Placental epithelial cell (primary cell): ENCODE measurements at places on chromosomes 4 and X. TPM values are rescaled to one million over a fixed set of nuclear protein-coding genes. Genes with fewer than 3 reads are reported as not detected.

Gene ELK1
- total RNA-seq = 9.8 and 15.0 TPM in 2 replicates

Gene VCX3B
- total RNA-seq = not detected in 2 replicates

Gene ZAR1
- total RNA-seq = 0.33 and 0.79 TPM in 2 replicates

Gene ARHGAP6
- total RNA-seq = 0.11 and 4.7 TPM in 2 replicates

Gene GPC3
- total RNA-seq = 2.6 and 22.8 TPM in 2 replicates

Gene UNC5C
- 0.39 TPM in 1 of 2 replicates, not detected in the other for total RNA-seq

Gene CXorf49
- 0.39 TPM in 1 of 2 replicates, not detected in the other for total RNA-seq

Gene PRDM8
- not detected in 2 replicates for total RNA-seq

Gene DMRTC1
- total RNA-seq = not detected in 2 replicates

Gene FAM241A
- 0.39 and 0.98 TPM in 2 replicates for total RNA-seq

Gene SPANXN3
- not detected in 2 replicates for total RNA-seq

Gene PPEF1
- total RNA-seq = not detected in 2 replicates

Gene PNMA6F
- not detected in 2 replicates for total RNA-seq

Gene RBM46
- total RNA-seq = under 0.01 TPM in 1 of 2 replicates, not detected in the other

Gene CXCL8
- total RNA-seq = 0.33 and 1.2 TPM in 2 replicates

Gene BEND2
- total RNA-seq = not detected in 2 replicates

Gene FAM193A
- 22.2 and 23.2 TPM in 2 replicates for total RNA-seq

Gene KLHL4
- total RNA-seq = 16.1 and 49.2 TPM in 2 replicates

Gene SPACA5
- not detected in 2 replicates for total RNA-seq

Gene USP51
- total RNA-seq = 2.3 and 7.1 TPM in 2 replicates

Gene SPANXB1
- not detected in 2 replicates for total RNA-seq

Gene CITED1
- total RNA-seq = not detected in 2 replicates

Gene MAB21L2
- total RNA-seq = not detected in 2 replicates

Gene BEX4
- 18.7 and 22.8 TPM in 2 replicates for total RNA-seq

Gene PRDM5
- 18.3 and 21.6 TPM in 2 replicates for total RNA-seq

Gene FANCB
- total RNA-seq = 5.9 TPM in 2 replicates

Gene HS3ST1
- under 0.01 and 0.22 TPM in 2 replicates for total RNA-seq

Gene NLGN3
- total RNA-seq = 0.33 and 0.79 TPM in 2 replicates

Gene TCEAL3
- total RNA-seq = 15.2 and 45.9 TPM in 2 replicates

Gene XKRX
- 0.79 TPM in 1 of 2 replicates, not detected in the other for total RNA-seq

Gene UCP1
- 0.11 TPM in 1 of 2 replicates, not detected in the other for total RNA-seq

Gene LUZP4
- total RNA-seq = not detected in 2 replicates

Gene SCARB2
- 109 and 113 TPM in 2 replicates for total RNA-seq

Gene GBA3
- 0.43 and 0.79 TPM in 2 replicates for total RNA-seq
